Stimulated activated CD4-positive, alpha-beta T cell treated with anti-CD3 and anti-CD28 coated beads, Interleukin-15, amount 100 ng/mL, for 1 hour (primary cell): ENCODE measurements at places on chromosomes 4 and X.

DNA sequence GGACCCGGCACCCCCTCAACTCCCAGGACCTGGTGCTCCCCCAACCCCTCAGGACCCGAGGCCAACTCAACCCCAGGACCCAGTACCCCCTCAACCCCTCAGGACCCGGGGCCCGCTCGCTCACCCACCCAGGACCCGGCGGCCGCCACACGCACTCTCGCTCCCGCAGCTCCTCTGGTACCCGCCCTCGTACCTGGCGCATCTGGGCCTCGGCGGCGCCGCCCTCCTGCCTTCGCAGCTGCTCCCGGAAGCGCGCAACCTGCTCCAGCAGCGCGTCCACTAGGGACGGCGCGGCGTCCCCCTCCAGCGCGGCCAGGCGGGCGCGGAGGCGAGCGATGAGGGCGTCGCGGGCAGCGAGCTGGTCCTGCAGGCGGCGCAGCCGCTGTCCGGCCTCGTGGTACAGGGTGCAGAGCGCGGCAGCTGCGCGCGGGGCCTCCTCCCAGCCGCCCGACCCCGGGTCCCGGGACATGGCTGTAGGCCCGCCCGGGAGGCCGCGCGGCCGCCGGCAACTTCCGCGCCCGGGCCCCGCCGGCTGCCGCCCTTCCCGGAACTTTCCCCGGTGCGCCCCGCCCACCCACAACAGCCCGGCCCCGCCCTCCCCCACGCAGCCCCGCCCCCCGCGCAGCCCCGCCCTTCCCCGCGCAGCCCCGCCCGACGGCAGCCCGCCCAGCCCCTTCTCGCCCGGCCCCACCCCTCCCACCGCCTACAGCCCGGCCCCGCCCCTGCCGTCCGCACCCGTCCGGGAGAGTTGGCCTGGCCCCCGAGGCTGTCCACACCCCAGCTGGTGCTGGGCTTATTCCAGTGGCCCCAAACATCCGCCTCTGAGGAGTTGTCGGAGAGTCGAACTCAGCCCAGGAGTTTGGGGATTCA lies at the start of gene TNIP2:
TSS of gene TNIP2 (minus strand) at position 516 of the 870 bp plus-strand sequence. CDS start at position 469, 47 bp downstream.
- peak; percentile 69 for DNase-seq

- no peak for DNase-seq
Observed at GRCh38 chr4:24923002-24923401, 10.2 kb upstream of the CCDC149 start.

DNA sequence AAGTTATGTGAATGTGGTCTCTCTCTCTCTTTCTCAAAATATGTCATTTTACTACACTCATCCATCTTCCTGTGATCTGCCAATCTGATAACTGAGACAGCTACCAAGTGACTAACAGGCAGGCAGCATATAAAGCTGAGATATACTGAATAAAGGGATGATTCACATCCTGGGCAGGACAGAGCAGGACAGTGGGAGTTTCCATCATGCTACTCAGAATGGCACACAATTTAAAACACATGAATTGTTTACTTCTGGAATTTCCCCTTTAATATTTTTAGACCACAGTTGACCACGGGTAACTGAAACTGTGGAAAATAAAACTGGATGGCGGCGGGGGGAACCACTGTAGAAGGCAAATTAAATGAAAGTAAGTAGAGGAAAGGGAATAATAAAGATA lies 58.6 kb upstream of the DCTD start:
- no peak for DNase-seq

DNA sequence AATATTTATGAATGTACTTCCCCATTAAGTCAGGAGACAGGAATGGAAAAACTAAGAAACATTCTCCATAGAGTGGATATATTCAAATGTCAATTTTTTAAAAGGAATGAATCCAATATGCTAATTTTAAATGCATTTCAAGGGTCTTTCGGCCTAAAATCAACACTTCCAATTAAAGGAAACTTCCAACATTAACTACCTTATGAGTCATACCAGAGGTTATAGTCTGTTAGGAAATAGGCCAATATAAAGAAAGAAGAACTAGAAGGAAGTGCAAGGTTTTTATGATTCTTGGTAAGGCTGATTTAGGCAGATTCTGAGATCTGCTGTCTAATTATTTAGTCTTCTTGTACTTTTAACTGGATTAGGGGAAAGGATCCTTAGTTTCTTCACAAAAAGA lies 260.1 kb upstream of the EDNRA start:
- no peak for DNase-seq

- DNase-seq, result no peak
Observed at GRCh38 chrX:99301990-99302389, 1108.1 kb downstream of the PCDH19 start.

DNA sequence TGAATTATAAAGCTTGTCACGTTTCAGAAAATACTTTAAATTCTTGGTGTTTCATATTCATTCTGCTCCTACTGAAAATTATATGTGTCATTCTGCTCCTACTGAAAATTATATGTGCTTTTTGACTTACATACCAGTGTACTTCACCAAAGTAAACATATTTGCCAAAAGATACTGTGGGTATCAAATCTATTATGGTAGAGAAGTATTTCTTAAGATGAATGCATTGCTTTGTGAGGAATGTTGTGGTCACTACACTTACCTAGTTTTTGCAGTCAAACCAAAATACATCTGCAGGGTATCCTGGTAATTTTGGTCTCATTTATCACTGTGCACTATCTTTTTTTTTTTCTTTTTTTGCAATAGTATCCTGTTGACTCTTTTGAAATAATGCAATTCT lies 287.7 kb upstream of the MAD2L1 start:
- no peak for DNase-seq

- DNase-seq, result no peak
Observed at GRCh38 chr4:81664079-81664478, 192.4 kb upstream of the RASGEF1B start.

DNA sequence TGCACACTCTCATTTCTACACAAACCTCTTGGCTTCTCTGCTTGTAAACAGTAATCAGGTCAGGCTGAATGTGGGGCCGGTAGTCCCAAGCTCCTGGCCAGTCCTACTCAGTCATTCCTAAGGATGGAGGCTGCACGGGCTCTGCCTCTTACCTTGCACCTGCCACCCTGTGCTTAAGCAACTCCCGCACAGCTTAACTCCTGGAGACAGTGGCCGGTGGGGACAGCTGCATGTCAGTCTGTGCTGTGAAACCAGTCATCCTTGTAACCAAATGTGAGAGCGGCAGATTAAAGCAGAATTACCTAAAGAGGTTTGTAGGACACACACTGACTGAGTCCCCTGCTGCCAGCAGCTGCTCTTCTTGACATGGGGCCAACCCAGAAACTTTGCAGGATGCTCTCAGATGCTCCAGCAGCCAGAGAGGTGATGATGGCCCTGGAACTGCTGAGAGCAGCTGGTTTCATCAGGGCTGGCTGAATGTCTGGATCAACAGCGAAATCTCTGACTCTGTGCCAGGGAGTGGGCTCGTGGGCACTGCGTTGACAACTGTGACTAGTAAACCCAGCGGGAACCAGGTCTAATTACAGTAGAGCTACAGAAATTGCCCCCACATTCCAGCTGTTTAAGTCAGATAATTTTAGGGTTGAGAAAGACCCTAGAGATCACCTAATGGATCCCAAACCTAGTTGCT lies 123.7 kb downstream of the ANAPC4 start:
- no peak for DNase-seq

DNA sequence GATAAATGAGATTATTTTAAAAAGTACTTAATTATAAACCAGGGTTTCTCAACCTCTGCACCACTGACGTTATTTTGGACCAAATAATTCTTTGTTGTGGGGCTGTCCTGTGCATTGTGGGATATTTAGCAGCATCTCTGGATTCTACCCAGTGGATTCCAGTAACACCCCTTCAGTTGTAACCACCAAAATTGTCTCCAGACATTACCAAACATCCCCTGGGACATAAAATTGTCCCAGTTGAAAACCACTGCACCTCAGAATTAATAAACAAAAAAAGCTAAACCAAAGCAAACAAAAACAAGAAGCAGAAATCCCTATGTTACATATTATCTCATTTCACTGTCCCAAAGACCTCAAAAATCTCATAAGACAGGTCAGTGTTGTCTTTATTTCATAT lies 54.2 kb upstream of the GIMD1 start:
- DNase-seq, result no peak
